NCI-H2081 (cell line): ENCODE measurements at places on chromosomes 3 and 15.

GRCh38 chr3:169666376-169667165, 3.1 kb upstream of the MECOM start:
- no peak for DNase-seq

DNA sequence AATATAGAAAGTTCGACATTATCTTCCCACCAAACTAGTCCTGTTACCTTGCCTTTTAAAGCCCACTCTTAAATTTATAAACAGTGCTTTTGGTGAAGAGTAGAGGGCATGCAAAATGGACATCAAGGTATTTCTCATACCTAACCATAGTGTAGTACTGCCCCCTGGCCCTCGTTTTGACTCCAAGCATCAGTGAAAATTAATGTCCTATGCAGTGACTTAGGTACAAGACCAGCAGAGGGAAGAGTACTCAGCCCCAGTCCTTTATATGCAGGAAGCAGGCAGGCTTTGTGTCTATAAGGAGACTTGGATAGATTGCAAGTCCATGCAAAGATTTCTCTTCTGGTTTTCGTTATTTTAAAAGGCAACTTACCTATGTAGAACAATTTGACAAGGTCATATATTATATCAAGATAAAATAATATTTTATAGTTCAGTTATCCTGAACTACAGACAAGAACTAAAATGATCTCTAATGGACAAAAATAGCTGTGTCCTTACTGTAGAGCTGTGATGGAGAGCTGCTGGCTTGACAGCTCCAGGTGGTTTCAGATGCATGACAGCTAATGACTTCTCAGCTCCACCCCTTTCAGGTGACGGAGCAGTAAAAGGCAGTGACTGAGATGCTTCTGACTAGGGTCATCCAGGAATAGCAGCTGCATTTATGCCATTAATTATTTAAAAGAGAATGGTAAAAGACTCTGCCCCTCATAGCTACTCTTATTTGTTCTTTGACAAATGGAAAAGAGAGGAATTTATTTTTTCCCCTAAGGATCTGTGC, 646.1 kb downstream of the SQOR start:
- peak; percentile 76 for DNase-seq

DNA sequence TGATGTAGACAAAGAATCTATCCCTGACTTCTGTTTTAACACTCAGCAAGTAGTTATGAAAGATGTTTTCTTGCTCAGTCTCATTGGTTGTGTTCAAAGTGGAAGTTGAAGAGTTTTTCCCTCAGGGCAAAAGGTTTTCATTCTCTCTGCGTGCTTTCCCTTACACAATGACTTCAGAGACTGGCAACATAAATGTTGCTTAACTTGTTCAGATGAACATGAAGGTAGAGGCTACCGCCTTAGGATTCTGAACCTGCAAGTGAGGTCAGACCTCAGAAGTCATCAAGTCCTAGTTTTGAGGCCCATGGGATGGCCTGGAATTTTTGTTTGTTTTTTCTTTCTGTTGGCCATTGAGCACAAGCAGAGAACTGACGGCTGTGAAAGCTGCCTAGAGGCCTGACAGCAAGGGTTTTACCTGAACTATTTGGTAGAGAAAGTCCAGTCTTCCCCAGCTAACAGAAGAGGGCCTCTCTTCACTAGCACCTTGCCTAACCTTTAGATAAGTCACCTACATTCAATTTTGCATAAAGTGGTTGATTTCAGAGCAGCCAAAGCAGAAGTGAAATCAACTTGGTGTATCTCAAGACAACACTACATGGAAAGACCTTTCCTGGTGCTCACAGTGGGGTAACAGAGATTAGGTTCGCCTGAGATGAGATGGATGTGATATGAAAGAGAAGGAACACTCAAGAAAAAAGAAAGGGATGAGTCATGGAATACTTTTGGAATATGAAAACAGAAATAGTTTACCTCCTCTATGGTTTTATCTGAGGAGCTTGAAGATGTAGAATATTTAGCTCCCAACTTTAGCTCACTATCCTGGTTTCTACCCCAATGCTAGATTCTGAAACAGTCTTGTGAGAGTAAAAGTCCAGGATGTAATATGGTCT, 53.6 kb upstream of the AP4E1 start:
- no peak for DNase-seq

DNA sequence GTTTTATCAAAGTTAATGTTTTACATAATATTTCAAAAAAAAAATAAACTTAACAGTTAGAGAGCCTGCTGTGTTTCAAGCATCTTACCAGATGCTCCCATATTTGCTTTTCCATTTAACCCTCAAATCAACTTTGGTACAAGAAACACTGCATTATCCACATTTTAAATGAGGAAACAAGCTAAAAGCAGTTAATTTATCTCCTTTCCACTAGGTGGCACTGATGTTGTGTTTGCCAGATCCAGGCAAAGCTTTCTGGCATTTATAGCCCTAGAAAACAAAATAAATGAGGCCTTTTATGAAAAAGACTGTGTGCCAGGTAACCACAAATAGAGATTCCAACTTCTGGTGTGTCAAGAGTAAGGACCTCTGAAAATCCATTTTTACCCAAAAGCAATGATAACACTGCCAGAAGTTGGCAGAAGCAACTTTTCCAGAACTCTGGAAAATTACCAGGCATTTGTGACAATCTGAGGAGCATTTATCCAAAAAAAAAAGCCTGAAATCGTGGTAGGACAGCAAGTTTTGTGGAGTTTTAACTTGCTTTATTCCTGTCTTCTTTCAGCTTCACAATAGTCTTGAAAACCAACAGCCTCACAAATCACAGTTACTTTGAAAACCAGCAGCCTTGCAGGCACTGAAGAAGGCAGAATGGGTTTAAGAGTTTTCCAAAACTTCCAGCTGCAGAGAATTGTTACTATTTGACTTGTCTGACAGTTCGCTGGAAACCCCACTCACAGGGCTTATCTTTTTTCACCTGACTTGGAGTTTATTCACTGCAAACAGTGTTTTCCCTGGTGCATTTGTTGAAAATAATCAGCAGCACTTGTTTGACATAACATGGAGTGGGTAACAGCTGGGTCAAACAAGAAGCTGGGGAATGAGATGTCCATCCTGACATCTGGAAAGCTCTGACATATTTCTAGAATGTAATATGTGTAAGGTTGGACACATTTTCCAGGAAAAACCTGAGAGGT, 9.2 kb downstream of the FAM162A start:
- DNase-seq, result peak; percentile 58

- no peak for DNase-seq
Measured at GRCh38 chr15:92869263-92869940, 30.7 kb upstream of the CHD2 start.

DNA sequence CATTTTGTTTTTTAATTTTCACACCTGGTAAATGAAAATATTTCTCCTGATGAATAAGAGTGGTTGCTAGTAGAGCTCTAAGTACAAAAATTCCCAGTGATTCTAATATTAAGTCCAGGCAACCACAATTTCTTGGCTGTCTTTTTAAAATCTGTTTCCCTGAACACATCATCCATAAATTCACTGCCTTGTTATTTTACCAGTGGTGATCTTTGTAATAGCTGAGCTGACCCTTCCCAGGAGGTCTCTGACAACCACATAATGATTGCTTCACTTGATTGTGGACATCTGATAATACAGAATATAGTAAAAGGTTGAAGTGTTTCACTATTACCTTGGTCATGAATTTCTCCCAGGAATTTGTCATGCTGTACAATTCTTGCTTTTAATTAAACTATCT, 13.9 kb upstream of the TOP2B start:
- DNase-seq, result no peak

- DNase-seq, result peak; percentile 79
Measured at GRCh38 chr15:48285329-48286214, 45.7 kb upstream of the DUT start.

GRCh38 chr3:31873254-31873820, 107.7 kb downstream of the OSBPL10 start:
- DNase-seq, result no peak

DNA sequence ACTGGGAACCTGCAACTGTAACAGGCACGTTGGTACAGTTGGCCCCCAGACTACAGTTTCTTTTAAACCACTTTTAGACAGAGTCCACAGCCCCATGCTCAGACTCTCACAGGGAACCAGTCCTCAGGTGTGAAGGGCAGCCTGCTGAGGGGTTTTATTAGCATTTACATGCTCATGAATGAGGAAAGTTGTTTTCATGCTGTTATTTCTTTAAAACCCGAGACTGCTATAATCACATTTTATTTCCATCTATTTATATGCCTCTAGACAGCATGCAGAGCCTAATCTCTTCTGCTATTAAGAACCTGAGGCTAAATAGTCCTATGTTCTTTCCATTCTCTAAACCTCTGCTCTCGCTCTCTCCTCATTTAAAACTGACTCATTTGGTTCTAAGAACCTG, 26.3 kb upstream of the FSIP1 start:
- DNase-seq, result no peak

- no peak for DNase-seq
Measured at GRCh38 chr3:8474991-8475390, 26.6 kb upstream of the LMCD1 start.

DNA sequence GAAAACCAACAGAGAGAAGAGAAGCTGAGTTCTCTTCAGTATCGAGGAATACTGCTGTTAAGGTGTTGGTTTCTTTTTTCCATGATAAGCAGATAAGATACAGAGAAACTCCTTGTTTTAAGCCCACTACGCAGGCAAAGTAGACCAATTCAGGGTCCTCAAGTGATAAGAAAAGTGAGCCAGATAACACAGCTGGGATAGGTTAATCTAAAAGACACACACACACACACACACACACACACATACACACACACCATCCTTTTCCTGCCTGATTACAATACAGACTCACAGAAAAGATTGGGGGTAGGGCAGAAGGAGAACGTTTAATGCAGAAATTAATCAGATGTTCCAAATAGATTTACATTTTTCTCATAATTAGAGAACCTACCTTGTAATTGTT, 6.5 kb upstream of the PHLDB2 start:
- DNase-seq, result no peak

DNA sequence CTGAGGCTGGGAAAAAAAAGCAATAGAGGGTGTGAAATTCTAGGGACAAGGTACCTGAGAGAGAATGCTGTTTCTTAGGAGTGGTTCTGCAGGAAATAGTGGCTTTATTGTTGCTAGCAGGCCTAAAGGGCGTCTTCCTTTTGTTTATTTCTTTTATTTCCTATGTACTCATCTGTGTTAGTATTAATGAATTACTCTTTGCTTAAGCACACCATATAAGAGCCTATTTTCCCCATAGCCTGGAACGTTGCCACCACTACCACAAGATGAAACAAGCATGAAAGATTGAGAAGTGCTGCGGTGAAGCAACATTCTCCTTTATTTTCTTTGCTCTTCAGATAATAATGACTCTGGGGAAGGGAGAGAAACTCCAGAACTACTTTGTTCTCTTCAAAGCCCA, 21.3 kb upstream of the GOLIM4 start:
- DNase-seq, result peak; percentile 2

- DNase-seq, result no peak
Measured at GRCh38 chr3:64151342-64151871, 73.9 kb downstream of the PRICKLE2 start.

GRCh38 chr15:67241132-67241855, 13.2 kb downstream of the AAGAB start:
- no peak for DNase-seq

- no peak for DNase-seq
Measured at GRCh38 chr15:38894243-38894948, 329.8 kb upstream of the RASGRP1 start.

GRCh38 chr3:141465221-141465620, 21.6 kb upstream of the RASA2 start:
- DNase-seq, result no peak
